ENCODE measurements at places on chromosomes 13 and 19. TPM values are rescaled to one million over a fixed set of nuclear protein-coding genes. Genes with fewer than 3 reads are reported as not detected.
A peak's percentile ranks its signal among the peaks of the same experiment; 100 is the strongest.

The PTH2 gene
- polyA plus RNA-seq: not detected

The ADPRHL1 gene
- 1.2 TPM for polyA plus RNA-seq

The PRX gene
- 2.2 TPM for polyA plus RNA-seq

The FRY gene
- 1.4 TPM for polyA plus RNA-seq

The TRPC4 gene
- polyA plus RNA-seq: not detected

DNA sequence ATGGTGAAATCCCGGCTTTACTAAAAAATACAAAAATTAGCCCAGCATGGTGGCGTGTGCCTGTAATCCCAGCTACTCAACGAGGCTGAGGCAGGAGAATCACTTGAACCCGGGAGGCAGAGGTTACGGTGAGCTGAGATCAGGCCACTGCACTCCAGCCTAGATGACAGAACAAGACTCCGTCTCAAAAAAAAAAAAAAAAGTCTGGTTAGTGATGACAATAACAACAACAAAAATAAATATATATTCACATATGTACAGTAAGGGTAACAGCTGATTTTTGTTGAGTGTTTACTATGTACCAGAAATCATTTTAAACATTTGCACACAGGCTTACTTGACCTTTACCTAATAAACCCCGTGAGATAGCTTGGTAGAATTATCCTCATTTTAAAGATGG, 23.0 kb downstream of the RRAS start:
- no peak for DNase-seq

- DNase-seq: peak; percentile 54
Observed at GRCh38 chr13:107765724-107766401, 449.5 kb downstream of the LIG4 start.

DNA sequence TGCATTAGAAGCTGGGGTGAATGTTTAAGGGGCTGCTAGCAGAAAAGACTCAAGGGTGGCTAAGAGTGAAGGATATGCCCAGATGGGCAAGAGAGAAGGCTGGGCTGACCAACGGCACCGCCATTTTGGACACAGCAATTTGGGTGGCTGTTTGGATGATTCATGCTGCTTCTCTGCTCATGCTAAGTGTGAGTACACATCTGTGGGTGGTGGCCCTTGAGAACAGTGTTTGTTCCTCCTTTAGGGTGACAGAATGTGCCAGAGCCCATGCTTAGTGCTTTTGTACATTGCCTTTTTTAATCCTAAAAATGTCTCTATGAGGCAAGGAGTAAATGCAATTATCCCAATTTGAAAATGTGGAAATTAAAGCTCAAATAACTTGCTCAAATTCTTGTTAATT, 9.8 kb downstream of the CBY2 start:
- no peak for DNase-seq

DNA sequence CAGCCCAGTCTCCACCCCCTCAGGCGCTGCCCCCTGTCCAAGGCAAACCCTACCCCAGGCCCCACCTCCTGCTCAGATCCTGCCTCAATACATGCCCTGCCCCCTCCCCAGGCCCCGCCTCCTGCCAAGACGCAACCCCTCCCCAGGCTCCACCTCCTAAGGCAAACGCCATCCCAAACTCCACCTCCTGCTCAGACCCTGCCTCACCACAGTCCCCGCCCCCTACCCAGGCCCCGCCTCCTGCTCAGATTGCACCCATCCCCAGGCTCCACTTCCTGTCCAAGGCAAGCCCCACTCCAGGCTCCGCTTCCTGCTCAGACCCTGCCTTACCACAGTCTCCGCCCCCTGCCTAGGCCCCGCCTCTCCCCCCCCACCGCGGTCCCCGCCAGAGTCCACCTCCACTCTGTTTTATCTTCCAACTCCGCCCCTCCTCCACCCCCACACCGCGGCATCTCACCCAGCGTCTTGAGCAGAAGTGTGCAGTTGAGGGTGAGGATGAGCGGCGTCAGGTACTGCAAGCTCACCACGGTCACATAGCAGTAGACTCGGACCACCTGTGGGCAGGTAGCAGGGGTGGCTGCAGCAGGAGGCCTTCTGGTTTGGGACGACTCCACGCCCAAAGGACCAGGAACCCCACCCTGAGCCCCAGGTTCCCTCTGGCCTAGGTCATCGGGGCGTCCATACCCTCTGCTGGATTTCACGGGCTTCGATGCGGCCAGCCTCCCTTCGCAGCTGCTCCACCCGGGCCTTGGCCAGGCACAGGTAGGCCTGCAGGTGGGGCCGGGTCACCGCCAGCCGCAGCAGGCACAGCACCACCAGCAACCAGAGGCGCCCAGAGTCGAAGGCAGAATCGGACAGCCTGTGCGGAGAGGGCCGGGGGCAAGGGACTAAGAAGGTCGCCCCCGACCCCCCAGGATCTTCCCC, 17.7 kb downstream of the TMEM161A start:
- peak; percentile 81 for DNase-seq

- peak; percentile 79 for DNase-seq
Observed at GRCh38 chr19:41927497-41928192, 604 bp downstream of the ERFL start.

DNA sequence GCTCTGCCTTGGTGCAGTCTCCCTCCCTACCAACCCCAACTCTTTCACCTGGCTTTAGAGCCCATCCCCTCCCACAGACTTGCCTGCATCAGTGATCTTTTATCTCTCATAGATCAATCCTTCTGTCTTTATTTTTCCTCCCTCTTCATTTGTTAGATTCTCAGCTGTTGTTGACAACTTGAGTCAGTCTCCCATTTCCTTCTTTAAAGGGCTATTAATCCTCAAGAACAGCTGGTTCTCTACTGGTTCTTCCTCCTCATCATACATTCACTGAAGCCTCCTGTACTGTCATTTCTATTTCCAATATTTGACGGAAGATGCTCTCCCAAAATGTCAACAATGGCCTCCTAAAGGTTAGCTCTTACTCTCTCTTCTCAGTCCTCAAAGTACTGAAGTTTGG, 408.2 kb downstream of the TBC1D4 start:
- no peak for DNase-seq

GRCh38 chr19:50328224-50328872, 829 bp downstream of the KCNC3 start:
- DNase-seq: peak; percentile 55

GRCh38 chr19:14366529-14366928, 14.7 kb upstream of the ADGRE5 start:
- DNase-seq: peak; percentile 51

- no peak for DNase-seq
Observed at GRCh38 chr13:110869231-110869804, 45.6 kb downstream of the ANKRD10 start.

DNA sequence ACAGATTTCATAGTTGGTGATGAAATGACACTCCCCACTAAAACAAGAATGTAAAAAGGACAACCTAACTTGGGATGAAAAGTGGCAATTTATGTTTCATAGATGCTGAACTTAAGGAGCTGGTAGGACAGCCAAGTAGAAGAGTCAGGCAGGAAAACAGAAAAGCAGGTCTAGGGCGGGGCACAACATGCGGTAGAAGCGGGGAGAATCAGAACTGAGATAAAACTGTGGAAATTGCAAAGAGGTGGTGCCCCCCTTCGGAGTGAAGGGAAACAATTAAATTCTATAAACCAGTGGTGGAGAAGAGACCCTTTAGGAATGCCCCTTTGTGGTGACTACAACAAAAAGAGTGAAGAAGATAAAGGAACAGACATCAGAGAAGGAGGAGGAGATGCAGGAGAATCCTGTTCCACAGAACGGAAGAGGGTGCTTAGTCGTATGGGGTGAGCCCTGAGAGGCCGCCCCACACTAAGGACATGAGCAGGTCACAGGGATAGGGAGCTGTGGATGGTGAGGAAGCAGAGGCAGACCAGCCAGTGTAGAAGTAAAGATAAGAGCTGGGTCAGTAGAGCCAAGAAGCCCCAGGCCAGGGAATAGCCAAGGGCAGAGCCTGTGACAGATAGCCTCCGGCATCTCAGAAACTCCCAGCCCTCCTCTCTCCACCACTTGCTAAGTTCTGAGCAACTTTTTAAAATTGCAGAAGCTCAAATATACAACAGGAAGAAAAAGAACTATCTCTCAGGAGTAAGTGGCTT, 100.3 kb upstream of the DOCK9 start:
- no peak for DNase-seq

DNA sequence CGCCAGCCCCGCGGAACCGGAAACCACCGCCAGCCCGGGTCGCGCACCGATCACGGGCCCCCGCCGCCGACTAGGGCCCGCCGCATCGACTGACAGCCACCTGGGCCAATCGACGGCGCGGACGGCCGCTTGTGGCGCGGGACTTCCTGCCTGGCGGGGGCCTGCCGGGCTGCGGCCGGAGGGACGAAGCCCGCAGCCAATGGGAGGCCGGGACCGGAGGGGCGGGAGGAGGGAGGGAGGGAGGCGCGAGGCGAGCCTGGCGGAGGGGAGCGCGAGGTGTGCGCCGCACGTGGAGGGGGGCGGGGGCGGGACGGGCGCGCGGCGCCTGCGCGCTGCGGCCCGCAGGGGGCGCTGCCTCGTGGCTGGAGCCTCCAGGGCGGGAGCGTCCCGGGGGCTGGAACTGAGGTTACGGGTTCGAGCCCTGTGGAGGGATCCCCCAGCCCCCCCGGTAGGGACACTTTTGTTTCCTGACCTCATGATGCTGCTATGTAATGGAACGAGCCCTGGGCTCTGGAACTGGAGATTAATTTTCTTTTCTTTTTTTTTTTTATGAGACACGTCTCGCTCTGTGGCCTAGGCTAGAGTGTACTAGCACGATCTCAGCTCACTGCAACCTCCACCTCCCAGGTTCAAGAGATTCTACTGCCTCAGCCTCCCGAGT, at the start of gene MLLT1:
TSS of gene MLLT1 (minus strand) at position 45 of the 661 bp plus-strand sequence. CDS start 191 bp downstream, outside the sequence.
- peak; percentile 100 for DNase-seq

DNA sequence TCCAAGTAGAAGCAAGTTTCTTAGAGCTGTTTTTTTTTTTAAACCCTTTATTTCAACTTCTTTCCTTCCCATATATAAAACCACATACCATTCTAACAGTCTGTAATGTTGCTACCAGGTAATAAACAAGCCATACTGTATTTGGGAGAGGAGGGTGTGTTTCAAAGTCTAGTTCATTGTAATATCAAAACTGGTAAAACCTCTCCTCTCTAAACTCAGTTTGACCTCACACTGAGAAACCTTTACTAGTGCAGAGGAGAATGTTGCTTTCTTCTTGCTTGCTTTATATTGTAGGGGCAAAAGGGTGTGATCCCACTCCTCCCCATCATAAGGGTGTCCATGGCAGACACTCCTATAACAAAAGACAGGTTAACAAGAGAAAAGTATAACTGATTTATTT, 155.1 kb downstream of the GGACT start:
- DNase-seq: no peak

DNA sequence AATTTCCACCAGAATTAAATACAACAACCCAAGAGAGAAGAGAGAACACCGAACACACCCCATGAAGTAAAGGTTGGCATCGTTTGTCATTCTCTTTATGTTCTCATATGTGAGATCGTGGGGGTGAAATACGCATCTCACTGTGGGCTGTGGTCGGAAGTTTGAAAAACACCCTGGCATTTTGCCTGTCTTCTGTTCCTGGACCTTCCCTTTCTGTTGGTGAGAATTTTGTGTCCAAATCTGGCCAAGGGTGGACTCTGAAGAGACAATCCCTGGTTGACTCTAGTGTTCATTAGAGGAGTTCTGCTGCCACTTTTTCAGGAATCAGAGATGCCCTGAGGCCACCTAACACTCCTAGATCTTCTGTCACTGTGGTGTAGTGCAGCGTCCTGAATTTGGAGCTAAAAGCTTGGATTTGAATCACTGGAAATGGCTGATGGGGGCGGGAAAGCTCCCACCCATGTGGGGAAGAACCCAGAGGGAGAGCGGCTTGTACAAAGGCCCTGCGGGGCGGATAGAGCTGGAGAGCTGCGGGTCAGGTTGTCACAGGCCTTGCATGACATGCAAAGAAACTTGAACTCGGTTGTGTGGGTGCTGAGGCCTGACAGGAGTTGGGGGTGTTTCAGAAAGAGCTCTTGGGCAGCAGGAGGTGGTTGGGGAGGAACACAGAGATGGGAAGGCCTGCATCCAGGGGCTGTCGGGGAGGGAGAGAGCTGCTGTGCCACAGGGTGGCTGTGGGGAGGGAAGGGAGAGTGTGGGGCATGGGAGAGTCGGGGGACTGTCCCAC, 11.1 kb upstream of the SPATA13 start:
- DNase-seq: no peak

DNA sequence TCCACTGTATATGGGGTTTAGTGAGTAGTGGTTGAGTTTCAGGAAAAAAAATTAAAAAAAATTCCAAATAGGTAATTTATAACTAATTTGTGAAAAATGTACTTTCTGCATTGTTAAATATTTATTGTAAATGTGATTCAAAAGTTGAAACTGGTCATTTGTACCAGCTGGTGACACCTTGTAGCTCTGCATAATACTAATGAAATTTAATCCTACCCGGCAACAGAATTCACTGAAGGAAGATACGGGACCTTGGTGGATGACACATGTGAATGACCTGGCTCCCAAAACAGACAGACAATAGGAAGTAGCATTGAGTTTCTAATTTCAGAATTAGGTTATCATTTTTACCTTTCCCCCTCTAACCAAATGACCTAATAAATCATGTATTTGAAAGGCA, 73.8 kb downstream of the SLITRK6 start:
- DNase-seq: no peak

Measured in SK-N-SH (cell line).